ENCODE measurements at places on chromosomes 1 and 21.

GRCh38 chr1:32242341-32242851 is 4.6 kb upstream of the FAM167B start:
- no peak for DNase-seq

GRCh38 chr1:244970236-244970743 is 105.9 kb upstream of the HNRNPU start:
- peak; percentile 57 for DNase-seq

- DNase-seq = no peak
These were observed 14.6 kb downstream of the SPSB1 start for GRCh38 chr1:9307303-9307702.

GRCh38 chr1:25432749-25433388 is 2.2 kb downstream of the MACO1 start:
- DNase-seq = no peak

DNA sequence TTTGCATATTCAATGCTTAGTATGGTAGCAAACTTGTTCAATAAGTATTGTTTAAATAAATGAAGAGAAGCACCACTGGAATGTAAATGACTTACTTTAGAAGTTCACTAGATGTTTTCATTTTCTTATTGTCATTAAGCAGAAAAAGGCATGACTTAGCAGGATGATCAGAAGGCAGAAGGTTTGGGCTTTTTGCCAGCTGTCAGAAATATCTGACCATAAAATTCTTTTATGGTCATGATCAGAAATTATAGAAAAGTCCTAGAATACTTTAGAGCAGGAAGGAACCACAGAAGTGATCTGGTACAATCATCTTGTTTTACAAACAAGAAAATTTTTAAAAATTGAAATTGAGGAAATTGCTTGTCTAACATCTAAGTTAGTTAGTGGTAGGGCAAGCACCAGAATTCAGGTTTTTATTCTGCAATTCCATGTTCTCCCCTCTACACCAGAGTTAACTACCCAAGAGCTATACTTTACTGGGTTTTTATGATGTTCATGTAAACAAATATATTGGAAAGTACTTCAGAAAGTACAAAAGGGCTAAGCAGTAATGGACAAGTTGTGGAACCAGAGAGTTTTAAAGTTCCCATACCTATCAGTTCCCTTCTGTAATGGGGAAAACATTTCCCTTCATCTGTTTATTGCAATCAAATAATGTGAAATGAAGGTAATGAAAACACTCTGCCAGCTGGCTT is 10.1 kb downstream of the FMO5 start:
- no peak for DNase-seq

GRCh38 chr1:160217481-160218051 is 12.4 kb downstream of the PEA15 start:
- no peak for DNase-seq

DNA sequence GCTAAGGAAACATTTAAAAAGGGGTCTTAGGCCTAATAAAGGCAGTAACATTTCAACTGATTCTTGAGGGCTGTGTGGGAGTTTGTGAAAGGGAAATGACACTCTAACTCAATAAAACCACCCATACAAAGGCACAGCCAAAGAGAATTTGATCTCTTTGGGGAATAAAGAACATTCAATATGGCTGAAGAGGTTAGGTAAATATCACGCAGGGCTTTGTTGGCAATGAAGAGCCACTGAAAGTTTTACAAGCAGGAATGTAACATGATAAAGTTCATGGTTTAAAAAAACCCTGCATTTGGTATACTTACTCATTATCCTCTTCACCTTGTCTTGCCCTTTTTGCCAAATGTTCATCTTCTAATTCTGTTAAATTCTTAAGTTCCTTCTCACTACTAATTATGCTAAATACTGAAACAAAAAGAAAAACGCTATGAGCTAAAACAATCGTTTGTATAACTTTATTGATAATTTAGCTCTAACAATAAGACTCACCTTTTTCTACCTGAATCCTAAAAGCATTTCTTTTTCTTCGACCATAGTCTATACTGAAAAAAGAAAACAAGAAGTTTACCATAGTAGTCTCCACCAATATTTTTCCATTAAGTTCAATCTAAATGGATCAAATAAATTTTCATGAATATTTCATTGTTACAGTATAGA is 12.5 kb downstream of the NVL start:
- DNase-seq = no peak

DNA sequence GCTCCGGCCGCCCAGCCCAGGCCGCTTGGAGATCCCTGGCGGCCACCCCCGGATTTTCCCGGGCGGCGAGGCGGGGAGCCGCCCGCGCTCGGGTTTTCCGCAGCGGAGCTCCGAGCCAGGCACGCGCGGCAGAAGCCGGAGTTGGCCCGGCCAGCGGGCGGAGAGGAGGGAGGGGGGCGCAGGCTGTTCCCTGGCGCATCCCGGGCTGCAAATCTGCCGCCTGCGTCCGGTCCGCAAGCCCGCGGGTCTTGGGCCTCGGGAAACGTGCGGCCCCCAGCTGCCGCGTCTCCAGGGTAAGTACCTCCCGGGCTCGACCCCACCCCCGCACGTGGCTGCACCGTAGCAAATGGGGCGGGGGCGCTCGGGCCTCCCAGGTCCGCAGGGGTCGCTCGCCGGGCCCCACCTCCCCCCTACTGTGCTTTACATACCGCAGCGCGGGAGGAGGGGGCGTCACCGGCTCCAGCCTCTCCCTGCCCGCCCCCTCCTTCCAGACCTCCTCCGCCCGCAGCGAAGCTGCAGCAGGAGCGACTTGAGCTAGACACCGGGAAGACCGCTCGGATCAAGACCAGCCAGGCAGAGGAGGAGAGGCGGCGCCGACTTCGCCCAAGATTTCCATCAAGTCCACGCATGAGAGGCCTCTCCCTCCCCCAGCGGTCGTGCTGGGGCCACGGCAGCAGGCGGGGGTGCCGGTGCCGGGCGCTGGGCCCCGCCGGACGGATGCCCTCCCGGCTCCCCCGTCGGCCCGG is 1.6 kb downstream of the TMEM200B start:
- DNase-seq = no peak

DNA sequence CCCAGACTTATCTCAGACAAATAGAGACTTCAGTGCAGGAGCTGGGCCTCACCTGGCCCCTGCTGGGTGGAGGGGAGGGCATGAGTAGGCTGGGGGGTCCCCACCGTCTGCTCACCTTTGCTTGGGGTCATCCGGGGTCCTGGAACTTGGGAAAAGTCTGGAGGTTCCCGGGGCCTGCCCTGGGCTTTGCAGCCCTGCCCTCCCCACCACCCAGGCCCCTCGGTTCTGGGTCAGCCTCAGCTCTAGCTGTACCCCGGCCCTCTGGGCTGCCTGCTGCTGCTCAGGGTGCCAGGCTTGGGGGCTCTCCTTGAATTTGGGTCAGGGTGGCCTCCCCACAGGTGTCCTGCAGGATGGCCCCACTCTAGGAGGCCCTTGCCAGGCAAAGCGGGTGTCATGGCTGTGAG is 2.4 kb upstream of the TMEM52 start:
- DNase-seq = no peak

DNA sequence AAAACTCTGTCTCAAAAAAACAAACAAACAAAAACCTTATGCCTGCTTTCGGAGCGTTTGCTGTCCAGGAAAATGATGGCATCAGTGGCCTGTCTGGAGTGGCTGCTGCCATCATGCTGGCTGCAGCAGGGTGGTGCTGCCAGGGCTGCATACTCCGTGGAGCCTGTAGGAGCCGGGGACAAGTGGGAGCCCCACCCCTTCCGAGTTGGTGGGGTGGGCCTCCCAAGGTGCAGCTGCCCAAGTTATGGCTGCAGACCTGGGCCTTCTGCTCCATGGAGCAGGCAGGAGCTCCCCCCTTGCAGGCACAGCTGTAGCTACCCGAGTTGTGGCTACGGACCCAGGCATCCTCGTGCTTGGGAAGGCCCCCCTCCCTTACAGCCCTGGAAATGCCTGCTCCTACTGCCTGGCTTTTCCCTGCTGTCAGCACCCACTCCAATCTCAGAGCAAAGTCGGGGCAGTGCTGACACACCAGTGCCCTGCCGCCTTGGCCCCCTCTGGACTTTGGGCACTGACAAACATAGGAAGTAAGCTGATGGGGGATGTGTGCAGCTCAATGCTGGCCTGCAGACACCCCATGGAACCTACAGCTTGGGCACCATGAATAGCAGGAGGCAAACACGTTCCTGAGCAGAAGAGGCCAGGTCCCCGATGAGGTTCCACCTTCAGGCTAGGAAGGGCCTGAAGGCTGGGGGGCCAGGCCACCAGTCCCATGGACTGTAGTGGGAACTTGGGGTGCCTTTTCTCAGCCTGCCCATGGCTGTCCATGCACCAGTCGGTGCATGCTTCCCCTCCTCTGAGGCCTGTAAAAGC is 60.4 kb downstream of the CC2D1B start:
- DNase-seq = no peak

DNA sequence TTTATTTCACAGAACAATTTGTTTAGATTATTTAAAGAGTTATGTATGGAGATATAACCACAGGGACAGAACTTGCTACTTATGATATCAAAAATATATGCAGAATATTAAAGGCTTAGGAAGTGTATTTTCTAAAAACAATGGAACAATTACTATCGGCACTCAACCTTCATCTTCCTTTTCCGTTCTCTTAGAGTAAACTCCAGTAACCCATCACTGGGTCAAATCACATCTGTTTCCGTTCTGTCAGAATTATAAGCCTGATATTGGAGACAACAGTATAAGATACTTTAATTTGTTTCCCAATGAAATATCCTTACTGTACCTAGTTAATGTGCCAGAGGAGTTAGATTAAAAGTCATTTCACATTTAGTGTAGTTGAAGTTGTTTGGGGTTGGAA is 32.2 kb downstream of the DTL start:
- no peak for DNase-seq

DNA sequence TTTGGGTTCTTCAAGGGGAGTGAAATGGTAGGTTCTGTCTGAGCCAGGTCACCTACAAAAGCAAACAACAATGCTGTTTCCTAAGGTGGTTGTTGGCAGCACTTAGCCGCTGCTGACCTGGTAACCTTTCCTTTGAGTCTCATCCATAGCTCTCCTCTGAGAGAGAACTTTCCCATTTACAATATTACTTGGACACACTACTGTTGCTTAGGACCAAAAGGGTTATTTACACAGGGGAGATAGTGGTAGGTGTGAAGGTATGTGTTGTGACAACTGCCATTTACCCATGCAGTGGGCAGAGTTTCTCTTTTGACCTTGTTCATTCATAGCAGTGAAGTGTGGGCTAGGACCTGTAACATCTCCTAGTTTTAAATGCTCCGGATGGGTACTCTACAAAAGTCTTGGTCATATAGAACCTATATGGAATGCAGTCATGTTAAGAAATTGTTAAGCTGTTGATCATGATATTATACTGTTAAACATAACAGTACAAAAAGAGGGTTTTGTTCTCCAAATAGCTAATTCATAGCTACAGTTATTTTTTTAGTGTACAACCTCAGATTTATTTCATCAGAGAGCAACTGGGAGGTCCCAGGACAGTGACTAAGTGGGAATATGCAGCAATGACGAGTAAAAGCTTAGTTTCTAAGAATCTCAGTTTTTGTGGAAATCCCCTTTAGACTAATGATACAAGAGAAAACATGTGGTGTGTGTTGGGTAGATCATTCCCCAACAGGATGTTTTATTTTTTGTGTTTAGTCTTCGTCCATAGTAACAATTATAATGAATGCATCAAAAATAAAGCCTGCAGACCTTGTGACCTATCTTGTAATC is 219.7 kb downstream of the NFIA start:
- no peak for DNase-seq

DNA sequence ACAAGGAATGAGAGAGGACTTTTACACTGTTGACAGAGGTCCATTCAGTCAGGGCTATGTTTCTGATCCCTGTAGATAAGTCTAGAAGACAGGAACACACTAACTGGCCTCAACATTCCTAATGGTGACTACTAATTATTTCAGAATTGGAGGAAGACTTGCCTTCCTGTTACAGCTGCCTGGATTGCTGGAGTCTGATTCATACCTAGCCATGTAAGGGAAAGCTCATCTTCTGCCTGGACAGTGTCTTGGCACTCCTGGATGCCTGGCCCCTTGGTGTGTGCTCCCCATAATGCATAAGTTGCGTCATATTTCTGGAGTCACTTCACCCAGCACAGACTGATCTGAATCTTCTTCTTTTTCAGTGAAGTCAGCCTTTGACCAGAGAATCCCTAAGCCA is 326.0 kb upstream of the RUNX1 start:
- no peak for DNase-seq

All from urothelium cell line (cell line).